ENCODE measurements at places on chromosomes 11 and 22. TPM values are rescaled to one million over a fixed set of nuclear protein-coding genes. Genes with fewer than 3 reads are reported as not detected.

Gene PITPNM1
- 16.5 TPM for total RNA-seq

Gene RAB6A
- 186 TPM for total RNA-seq

Gene INS
- total RNA-seq = not detected

Gene TUBA8
- 0.62 TPM for total RNA-seq

Gene CDC42EP1
- 15.1 TPM for total RNA-seq

Gene OMP
- total RNA-seq = 0.75 TPM

Gene CDC42EP2
- 17.2 TPM for total RNA-seq

Gene BLID
- total RNA-seq = 22.6 TPM

Gene GNAZ
- total RNA-seq = 11.6 TPM

Gene LIF
- total RNA-seq = 16.5 TPM

Gene RAB30
- total RNA-seq = 11.6 TPM
